ENCODE measurements at places on chromosomes 2 and 18.
A peak's percentile ranks its signal among the peaks of the same experiment; 100 is the strongest.

DNA sequence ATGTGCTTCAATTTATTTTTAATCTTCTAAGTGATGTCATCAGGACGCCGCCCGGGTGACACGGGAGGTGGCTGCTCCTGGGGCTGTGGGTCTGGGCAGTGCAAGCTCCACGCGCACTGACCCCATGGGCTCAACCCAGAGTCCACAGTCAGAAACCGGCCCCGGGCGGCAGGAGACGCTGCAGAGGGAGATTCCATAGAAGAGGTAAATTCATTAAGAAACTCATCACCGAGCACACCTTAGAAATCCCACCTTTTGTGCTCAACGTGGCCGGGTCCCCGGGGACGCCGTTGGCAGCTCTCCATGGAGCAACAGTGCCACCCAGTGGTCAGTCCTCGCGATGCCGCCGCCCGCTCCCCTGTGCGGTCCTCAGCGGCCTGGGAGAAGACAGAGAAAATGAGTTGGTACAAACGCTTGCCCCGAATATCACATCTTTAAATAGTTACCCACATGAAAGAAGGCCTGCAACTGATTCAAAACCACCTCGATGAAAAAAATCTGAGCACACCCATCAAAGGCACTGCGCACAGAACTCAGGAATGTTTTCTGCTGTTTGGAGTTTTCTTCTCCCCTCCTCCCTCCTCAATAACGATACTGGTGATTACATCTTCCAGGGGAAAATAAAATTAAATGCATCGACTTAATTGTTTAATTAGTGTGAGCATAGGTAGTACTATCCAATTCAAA, 92.6 kb downstream of the CMPK2 start:
- peak; percentile 35 for DNase-seq

GRCh38 chr18:34834897-34835296, 124.8 kb downstream of the DTNA start:
- no peak for DNase-seq

DNA sequence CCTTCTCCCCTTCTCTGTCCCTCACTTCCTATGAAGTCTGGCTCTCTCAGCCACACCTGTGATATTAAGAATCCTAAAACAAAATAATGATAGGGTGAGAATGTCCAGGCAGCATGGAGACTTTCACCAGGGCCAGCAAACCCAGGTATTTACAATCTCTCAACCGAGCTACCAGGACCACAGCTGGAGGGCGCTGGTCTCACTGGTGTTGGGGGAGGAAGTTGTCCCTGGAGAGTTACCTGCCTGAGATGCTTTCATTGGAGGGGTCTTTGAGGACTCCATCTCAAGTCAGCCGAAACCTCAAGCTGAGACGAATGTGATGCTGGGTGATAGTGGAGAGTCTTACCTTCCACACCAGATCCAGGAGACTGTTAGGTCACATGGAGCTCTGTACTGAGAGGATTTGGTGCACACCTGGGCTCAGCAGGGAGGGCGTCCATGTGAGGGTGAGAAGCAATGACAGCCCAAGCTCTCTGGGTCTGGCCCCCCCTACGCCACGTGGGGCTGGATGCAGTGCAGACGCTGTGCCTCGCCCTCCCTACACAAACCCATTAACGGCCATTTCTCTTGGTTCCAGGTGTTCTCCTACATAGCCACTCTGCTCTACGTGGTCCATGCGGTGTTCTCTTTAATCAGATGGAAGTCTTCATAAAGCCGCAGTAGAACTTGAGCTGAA, 27.4 kb downstream of the MAL start:
- no peak for DNase-seq

- DNase-seq, result no peak
Measured at GRCh38 chr18:35713545-35713944, 132.0 kb downstream of the GALNT1 start.

DNA sequence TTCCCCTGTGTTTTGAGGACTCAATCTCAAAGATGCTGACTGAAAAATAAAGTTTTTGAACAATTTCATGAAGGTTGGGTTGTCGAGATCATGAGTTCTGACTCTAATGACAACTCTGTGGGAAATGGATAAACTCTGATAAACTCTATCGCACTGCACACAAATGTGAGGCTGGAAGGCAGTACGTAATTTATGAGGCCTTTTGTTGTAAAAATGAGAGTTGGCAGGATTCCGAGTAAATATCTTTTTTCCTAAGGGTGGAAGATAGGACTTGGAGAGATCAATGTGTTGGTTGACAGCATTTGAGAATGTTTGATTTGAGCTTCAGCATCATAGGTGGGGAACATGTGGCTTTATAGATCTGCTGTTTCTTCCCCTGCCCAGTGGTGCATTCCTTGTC, 90.4 kb downstream of the SPTBN1 start:
- DNase-seq, result no peak

- DNase-seq, result no peak
Measured at GRCh38 chr18:45670281-45670962, 53.6 kb upstream of the SLC14A1 start.

DNA sequence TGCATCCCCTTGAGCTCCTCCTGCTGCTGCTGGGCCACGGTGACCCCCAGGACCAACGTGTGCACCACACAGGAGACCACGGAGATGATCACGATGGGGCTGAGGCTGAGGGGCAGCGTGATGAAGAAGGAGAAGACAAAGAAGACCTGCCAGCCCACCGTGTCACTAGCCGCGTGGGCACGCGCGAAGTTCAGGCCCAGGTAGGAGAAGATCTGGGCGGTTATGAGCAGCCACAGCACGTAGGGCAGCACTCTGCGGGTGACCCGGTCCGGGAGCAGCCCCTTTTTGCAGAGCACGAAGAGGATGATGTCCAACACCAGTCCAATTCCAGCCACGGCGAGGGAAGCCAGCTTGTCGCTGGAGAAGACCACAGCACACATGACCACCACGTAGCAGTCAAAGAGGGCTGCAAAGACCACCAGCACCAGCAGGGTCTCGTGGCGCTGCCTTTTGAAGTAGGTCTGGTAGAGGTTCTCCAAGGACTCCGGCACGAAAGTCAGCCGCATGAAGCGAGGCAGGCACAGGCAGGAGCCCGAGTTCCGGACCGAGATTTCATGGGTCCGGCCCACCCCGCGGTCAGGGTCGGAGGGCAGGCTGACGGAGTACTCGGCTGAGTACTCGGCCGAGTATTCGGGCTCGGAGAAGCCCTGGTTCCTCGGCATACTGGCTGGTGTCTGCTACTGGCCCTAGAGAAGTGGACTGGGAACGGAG, 1.6 kb downstream of the ADCY3 start:
- no peak for DNase-seq

DNA sequence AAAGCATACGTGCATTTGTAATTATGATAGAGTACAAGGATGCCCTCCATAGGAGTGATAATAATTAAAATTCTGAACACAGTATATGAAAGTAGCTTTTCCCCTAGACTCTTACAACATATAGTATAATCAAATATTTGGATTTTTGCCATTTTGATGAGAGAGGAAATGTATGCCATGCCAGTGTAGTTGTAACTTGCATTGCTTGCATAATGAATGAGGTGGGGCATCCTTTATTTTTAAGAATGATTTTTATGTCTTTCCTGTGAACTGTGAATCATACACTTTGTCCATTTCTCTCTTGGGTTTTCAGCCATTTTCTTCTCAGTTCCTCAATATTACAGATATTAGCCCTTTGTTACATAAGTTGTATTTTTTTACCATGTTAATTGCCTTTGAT, 197.5 kb downstream of the SCG2 start:
- no peak for DNase-seq

GRCh38 chr18:48600456-48601090, 61.7 kb downstream of the CTIF start:
- no peak for DNase-seq

DNA sequence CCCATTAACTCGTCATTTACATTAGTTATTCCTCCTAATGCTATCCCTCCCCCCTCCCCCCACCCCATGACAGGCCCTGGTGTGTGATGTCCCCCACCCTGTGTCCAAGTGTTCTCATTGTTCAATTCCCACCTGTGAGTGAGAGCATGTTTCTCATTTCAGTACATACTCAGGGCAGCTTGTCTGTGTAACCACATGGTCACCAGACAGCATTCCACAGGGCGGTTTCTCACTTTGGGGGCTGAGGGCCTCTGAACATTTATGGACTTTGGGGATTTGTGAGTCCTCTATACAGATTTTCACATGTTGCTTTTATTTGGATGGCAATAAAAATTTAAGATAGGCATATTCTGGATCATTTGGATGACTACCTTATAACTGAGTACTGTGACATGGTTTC, 84.0 kb downstream of the LYPD6B start:
- no peak for DNase-seq

GRCh38 chr2:104597942-104598341, 256.0 kb upstream of the POU3F3 start:
- no peak for DNase-seq

- DNase-seq, result no peak
Measured at GRCh38 chr18:57961876-57962505, 82.0 kb upstream of the NEDD4L start.

DNA sequence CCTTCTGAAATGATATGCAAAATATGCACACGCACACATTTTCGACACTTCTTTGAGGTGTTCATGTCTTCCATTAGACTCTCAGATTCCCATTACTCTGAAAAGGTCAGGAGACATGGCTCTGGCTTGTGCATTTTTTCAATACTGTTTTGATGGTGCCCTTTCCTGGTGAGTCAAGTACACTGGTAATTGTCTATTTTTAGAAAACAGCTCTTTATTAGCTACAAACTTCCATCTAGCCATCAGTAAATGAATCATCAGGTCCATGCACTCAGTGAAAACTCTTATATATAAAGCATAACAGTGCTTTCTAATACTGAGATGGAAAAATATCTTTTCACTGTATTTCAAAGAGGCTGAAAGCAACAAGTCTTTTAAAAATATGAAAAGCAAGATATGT, 194.9 kb downstream of the GALNT1 start:
- DNase-seq, result no peak

DNA sequence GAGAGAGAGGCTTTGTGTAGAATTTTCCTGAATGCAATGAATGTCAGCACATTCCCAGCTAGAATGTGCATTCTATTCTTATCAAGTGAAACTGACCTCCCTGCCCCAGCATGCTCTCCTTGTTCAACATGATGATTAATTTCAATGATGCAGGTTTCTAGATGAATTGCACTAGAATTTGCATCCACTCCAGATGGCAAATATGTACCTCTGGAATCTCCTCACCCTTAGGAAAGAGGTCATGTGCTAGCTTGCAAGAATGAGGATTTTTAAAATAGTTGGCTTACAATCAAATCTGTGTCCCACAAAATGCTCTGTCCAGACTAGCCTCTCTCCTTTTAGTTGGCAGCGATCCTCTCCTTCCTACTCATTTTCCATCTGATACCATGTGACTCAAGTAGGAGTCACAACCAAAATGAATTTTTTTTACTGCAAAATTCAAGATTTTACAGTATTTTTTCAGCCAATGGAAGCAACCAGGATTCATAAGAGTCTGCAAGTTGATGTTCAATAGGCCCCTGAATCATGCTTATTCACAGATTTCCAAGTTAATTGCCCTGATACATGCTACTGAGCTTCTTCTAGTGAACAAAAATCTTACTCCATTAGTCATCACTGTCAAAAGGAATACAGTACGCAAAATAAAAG, 21.0 kb upstream of the STAT4 start:
- DNase-seq, result no peak
